ENCODE measurements at places on chromosomes 11 and 22. TPM values are rescaled to one million over a fixed set of nuclear protein-coding genes. Genes with fewer than 3 reads are reported as not detected.

The PAX6 gene
- not detected for total RNA-seq

The KRTAP5-1 gene
- total RNA-seq: not detected

The OR52A1 gene
- total RNA-seq: not detected

The MB gene
- total RNA-seq: 6,650 TPM

The CHEK1 gene
- 0.59 TPM for total RNA-seq

The SDHAF2 gene
- total RNA-seq: 50.7 TPM

The PTGDR2 gene
- total RNA-seq: not detected

The RAG1 gene
- 0.41 TPM for total RNA-seq

The IL17REL gene
- not detected for total RNA-seq

The ACRV1 gene
- not detected for total RNA-seq

The YPEL4 gene
- total RNA-seq: 0.63 TPM

The PTDSS2 gene
- 32.5 TPM for total RNA-seq

The TBX10 gene
- total RNA-seq: not detected

The H19 gene
- total RNA-seq: 449 TPM

The OR9Q2 gene
- total RNA-seq: not detected

The BATF2 gene
- 1.6 TPM for total RNA-seq

The TEX12 gene
- total RNA-seq: not detected

The FAR1 gene
- total RNA-seq: 16.7 TPM

The STK33 gene
- total RNA-seq: 23.0 TPM

The MMP27 gene
- total RNA-seq: not detected

The OR8B2 gene
- total RNA-seq: not detected

The OR5T3 gene
- total RNA-seq: not detected

The FJX1 gene
- total RNA-seq: 1.9 TPM

The SYT9 gene
- 0.16 TPM for total RNA-seq

The LSP1 gene
- 12.1 TPM for total RNA-seq

The PARVA gene
- total RNA-seq: 58.1 TPM

The KLHL22 gene
- 21.9 TPM for total RNA-seq
